ENCODE measurements at places on chromosomes 5 and 9.
A peak's percentile ranks its signal among the peaks of the same experiment; 100 is the strongest.

- no peak for DNase-seq
- no peaks in the 10 kb centered on the region for H3K27me3 ChIP-seq
- no peak overlapping the region for H3K27ac ChIP-seq
- H3K36me3 ChIP-seq, result no peaks in the 10 kb centered on the region
- H3K4me3 ChIP-seq, result no peak overlapping the region
Observed at GRCh38 chr9:127723444-127723843, 7.6 kb downstream of the TTC16 start.

DNA sequence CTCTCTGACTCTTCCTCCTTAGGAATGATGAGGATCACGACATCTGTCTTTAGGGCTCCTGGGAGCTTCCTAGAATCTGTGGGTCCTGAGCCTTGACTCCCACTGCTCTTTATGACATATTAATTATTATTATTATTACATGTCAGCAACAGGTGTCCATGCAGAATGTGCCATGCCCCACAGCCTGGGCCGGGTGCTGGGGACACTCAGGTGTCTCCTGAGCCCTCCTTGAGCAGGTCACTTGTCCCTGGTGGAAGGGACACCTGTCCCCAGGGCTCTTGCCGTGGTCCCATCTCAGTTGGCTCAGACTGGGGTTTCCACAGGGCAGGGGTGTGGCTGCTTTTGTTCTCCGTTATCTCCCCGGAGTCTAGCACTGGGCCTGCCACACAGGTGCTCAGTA is 34.2 kb downstream of the PTGES start:
- no peaks in the 10 kb centered on the region for H3K4me1 ChIP-seq
- no peak for DNase-seq
- no peak overlapping the region for H3K4me3 ChIP-seq

DNA sequence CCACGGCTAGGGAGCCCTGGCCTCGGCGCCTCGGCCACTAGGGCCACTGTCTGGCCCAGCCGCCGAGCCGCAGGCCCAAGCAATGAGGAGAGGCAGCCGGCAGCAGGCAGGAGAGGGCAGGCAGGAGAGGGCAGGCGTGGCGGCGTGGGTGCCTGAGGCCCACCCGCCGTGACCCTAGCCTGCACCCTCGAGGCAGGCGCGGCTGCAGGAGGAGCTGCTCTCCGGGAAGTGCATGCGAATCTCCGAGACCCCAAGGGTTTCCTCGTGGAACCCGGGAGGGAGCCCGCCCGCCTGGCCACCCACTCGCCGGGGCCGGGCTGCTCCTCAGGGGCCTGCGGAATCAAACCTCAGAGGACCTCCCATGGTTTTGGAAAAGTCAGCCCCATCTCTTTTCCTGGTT is 9.3 kb downstream of the GRIN1 start:
- H3K36me3 ChIP-seq, result no peaks in the 10 kb centered on the region
- peaks cover 6% of the 10 kb centered on the region for H3K27me3 ChIP-seq
- H3K27ac ChIP-seq, result no peak overlapping the region
- no peak overlapping the region for H3K4me3 ChIP-seq
- no peak for DNase-seq

- H3K27me3 ChIP-seq, result no peaks in the 10 kb centered on the region
- H3K27ac ChIP-seq, result peak overlapping the region; percentile 83
- peak overlapping the region; percentile 91 for H3K4me3 ChIP-seq
- H3K4me1 ChIP-seq, result peaks cover 23% of the 10 kb centered on the region
- no peak for DNase-seq
- peaks cover 8% of the 10 kb centered on the region for H3K36me3 ChIP-seq
Observed at GRCh38 chr9:32524892-32525708, 896 bp downstream of the RIGI start.

GRCh38 chr5:122089096-122090013 is 11.3 kb upstream of the LOX start:
- H3K4me3 ChIP-seq, result no peak overlapping the region
- H3K36me3 ChIP-seq, result no peaks in the 10 kb centered on the region
- no peak overlapping the region for H3K27ac ChIP-seq
- no peaks in the 10 kb centered on the region for H3K4me1 ChIP-seq
- DNase-seq, result no peak

Data from CD4-positive, alpha-beta T cell (primary cell).